ENCODE measurements at places on chromosomes 2 and 18.

DNA sequence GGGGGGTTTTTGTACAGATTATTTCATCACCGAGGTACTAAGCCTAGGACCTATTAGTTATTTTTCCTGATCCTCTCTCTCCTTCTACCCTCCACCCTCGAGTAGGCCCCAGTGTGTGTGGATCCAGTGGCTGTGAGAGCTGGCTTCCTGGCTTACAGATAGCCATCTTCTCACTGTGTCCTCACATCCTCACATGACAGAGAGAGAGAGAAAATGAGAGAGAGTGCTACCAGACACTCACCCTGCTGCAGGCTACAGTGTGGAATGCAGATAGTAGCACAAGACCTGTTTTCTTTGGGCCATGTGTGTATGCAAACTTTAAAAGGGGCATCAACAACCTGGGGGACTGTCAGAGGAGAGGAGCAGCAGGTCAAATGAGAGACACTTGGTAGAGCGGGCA is 9.5 kb downstream of the KCNK3 start:
- no peak for DNase-seq

- DNase-seq = peak; percentile 11
These were observed 204.6 kb upstream of the TNP1 start for GRCh38 chr2:217064234-217065011.

GRCh38 chr2:165568361-165568760 is 98.9 kb downstream of the CSRNP3 start:
- DNase-seq = no peak

- DNase-seq = no peak
These were observed 7.1 kb downstream of the HOXD8 start for GRCh38 chr2:176136374-176137251.

DNA sequence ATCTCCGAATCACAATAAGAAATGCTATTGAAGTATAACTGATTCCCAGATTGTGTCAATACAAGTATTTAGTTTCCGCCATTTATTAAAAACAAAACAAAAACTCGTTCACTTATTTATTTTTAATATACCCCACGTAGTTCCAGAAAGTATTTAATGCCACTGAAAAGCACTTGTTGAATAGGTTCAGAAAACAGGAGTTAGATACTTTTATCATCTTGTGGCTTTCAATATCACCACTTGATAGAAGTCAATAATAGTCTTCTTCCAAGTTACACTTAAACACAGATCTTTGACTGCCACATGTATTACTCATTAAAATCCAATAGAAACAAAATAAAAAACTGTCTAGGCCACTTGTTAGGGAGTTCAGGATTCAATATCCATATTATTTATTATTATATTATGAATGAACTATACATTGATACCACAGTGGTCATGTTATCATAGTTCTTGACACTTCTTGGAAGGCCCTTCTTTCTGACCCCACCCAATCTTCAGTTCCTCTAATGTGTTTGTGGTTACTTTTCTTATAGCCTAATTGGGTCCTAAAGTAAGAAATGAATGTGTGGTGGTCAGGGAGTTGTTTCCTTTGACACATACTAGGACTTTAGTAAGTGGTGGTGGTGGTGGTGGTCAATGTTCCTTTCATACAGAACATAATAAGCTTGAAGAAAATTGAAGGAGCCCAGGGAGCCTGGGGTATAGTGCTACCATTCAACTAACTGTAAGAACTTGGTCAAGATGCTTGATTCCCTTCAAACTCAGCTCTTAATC is 221.3 kb upstream of the ITGA4 start:
- DNase-seq = no peak

DNA sequence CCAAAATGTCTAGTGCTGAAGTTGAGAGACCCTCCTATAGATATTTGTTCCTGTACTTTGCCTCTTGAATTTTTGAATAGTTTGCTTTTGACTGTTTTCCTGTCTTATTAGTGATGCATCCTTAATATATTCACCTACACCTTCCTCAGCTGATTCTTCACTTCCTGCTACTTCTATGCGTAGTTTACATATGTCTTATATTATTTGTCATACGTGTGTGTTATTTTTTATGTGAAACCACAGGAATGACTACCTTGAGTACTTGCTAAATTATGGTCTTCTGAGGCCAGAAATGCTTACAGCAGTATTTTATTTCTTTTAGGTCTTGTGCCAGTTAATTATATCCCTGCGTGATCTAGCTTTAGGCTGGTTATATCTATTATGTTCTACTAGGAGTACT is 9.9 kb downstream of the UBE2E3 start:
- no peak for DNase-seq

DNA sequence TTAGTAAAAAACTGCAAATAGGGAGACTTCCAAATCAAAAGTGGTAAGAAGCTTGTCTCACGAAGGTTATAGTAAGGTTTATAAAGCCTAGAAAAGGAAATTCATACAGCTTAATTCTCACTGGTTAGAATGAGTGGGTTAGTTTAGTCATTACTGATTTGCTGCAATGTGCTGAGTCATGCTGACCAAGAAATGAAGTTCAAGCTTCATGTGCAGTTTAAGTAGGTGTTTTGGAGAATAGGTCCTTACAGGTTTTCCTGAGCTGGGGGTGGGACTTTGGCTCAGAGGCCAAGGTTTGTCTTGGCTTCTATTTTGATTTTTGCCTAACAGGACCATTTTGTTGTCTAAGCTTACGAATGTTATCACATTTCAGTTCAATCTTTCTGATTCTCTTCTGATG is 15.1 kb downstream of the CLIP4 start:
- peak; percentile 26 for DNase-seq

DNA sequence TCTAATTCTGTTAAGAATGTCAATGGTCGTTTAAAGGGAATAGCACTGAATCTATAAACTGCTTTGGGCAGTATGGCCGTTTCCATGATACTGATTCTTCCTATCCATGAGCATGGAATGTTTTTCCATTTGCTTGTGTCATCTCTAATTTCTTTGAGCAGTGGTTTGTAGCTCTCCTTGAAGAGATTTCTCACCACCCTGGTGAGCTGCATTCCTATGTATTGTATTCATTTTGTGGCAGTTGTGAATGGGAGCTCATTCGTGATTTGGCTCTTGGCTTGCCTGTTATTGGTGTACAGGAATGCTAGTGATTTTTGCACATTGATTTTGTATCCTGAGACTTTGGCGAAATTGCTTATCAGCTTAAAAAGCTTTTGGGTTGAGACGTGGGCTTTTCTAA is 38.3 kb upstream of the WDR75 start:
- DNase-seq = no peak

GRCh38 chr2:127134833-127135830 is 28.2 kb upstream of the BIN1 start:
- no peak for DNase-seq

DNA sequence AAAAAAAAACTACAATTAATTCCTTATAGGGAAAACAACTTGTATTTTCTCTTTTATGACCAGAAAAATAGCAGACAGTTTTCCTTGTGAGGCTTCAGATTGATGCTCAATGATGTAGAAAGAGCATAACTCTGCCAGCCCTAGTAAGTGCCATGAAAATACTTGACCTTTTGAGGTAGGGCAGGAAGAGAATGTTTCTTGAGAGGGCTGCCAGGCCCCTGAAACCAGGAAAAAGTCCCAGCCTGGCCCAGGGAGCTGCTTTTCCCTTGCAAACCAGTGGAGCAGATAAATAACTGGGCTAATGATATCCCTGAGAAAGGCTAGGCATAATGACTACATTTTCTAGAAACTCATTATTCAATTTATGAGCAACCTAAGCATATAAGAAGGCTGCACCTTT is 126.8 kb downstream of the SLC8A1 start:
- DNase-seq = no peak

GRCh38 chr2:240458044-240458899 is 22.8 kb downstream of the GPC1 start:
- no peak for DNase-seq

DNA sequence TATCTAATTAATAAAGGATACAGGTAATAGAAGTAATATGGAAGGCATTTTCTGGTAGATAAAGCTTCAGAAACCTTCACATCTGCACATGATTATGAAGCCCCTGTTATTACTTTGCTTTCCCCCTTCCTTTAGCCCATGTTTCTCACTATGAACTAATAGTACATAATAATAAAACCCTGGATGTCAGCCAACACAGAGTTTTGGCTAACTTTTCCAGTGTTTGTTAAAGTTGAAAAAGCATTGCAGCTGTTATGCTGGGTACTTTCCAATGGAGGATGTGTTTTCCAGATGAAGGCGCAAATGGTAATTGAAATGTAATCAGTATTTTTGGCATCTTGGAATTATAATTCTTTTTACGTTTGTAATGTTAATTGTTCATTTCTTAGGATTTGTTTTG is 43.5 kb downstream of the SPTBN1 start:
- DNase-seq = no peak

GRCh38 chr2:18047896-18048657 is 169.6 kb downstream of the KCNS3 start:
- DNase-seq = peak; percentile 1

- DNase-seq = peak; percentile 95
These were observed 799 bp upstream of the KIF1A start for GRCh38 chr2:240820607-240821428.

DNA sequence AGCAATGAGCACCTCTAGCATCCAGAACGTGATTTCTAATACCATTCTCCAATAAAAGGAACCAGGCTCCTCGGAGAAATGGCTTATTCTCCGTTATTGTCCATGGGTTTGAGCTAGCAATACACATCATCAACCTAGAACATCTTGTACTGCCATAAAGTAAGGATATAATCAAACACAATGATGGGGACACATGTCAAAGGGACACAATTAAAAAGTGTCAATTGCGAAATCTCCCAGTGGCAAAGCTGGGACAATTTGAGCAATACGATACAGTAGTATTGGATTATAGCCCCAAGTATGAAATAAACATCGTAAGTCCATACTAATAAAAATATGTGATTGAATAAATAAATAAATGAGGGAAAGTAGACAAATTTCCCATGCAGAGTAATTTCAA is 108.4 kb downstream of the CTNNA2 start:
- no peak for DNase-seq
